H4 (cell line): ENCODE measurements at places on chromosomes 1 and 21.

DNA sequence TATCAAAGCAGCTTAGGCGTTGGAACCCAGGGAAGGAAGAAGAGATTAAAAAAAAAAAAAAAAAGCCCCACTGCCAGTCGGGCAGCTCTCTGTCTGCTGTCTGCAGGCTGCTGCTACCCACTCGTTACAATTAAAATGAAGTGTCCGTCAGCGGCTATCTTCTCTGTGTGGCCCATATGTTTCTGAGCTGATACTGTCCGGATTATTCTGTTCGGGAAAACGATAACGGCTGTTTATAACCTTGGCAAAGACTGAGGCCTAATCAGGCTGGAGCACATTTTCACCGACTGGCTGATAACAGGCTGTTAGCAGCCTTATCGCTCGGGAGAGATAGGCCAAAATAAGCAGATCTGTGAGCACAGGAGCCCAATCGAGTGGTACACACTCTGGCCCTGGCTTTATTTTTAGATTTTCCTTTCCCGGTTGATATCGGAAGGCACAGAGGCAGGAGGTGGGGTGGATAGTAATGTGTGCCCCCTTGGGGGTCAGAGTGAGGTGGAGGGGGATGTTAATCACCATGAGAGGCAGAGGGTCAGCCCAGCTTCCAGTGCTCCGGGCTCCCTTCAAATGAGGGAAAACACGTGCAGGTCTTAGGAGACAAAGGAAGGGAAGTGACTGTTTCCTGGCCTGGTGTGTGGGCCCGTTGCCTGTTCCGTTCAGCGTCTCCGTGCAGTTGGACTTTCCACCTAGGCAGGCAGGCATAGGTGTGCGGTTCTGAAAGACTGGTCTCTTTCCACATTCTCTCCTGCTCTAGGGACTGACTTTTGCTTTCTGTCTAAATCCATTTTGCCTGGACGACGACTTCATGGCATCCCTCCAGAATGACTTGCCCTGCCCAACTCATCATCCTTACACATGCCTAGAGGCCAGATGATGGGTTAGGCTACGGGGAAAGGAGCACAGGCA, 153.4 kb downstream of the PBX1 start:
- DNase-seq: no peak

- no peak for DNase-seq
Observed at GRCh38 chr21:42092771-42093170, 21.7 kb downstream of the UMODL1 start.

DNA sequence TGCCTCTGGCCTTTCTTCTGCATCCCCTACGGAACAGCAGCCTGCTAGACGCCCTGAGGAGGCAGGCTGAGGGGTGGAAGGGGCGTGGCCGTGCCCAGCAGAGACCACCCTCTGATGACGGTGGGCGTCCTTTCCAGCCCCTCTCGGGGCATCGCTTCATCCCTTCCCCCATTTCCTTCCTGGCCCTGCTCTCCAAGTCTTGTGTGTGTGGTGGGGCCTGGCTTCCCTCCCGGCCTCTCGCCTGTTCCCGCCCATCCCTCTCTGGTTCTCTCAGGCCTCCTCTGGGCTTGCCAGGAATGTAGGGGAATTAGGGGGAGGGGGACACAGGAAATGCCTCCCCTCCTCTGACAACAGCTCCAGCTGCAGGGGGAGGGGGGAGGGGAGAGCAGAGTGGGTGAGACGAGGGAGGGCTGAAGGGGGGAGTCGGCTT, 51.1 kb downstream of the SKI start:
- DNase-seq: no peak

- DNase-seq: no peak
Observed at GRCh38 chr1:42449256-42449655, 6.6 kb downstream of the ZMYND12 start.

DNA sequence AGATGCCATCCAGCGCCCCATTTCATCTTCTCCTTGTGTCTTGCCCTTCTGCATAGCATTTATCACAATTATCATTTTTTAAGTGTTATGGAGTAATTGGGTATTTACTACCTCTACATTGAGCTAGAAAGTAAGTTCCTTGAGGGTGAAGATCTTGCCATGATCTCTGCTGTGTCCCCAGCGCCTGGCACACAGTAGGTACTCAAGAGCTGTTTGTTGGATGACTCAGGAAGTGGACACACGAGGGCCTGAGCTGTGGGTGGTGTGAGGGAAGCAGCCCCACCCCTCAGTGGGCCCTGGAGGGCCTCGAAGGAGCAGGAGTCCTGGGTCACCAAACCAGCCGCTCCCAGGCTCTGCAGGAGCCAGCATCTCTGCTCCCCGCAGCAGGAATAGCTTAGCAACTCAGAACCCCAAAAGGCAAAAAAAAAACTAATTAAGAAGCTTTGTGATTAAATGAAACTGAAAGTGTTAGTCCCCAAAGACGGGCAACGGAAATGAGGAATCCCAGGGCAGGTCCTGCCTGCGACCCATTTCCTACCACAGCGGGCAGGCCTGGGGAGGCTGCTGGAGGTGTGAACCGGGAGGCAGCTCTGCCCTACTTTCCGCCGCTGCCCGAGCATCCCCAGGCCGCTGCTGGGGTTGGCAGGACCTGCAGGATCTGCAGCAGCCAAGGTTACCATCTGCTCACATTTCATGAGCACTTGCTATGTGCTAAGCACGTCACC, 87.7 kb downstream of the LACTBL1 start:
- no peak for DNase-seq

DNA sequence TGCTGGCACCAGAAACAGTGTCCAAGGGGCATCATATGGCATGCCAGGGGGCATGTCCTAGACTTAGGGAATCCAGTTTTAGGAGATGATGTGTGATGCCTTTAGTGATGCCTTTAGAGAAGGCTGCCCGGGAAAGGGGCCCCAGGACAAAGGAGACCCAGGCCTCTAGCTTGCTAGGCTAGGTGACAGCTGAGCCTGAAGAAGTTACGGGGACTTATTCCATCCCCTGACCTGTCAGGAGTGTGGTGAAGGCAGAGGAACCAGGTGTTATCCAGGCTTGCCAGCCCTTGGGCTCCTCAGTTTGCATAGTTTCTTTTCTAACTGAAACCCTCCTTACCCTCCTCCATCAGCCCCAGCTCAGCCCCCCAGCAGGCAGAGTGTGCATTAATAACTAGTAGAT, 269.7 kb upstream of the CSF3R start:
- no peak for DNase-seq

- DNase-seq: no peak
Observed at GRCh38 chr1:105556266-105556665, 1500.2 kb upstream of the PRMT6 start.

- no peak for DNase-seq
Observed at GRCh38 chr1:24930260-24931145, at the start of gene RUNX3. RUNX3 (minus strand) TSS chr1:24930276; CDS start chr1:24929868, 408 bp downstream.

DNA sequence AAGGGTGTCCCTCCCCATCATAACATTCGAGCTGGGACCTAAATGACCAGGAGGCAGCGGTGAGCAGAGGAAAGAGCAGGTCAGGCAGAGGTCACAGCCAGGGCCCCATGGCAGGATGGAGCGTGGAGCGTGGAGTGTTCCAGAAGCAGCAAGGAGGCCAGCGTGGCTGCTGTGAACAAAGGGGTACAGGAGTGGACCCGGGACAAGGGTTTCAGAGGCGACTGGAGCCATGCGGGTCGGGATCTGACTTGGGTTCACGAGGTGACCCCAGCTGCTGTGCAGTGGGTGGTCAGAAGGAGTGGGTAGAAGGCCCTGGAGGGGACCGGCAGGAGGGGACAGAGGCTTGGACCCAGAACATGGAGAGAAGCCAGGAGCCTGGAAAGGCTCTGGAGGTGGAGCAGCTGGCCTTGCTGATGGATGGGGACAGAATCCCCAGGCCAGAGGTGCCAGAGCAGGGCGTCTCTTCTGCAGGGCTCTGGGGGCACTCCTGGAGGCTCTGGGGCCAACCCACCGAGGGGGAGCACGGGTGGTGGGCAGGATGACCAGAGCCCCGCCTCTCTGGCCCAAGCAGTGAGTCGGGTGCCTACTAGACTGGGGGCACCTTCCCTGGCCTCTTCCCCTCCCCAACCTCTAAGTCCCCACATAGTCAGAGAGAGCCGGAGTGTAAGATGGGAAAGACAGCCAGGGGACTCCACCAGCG, 2.3 kb downstream of the CHD5 start:
- DNase-seq: no peak

DNA sequence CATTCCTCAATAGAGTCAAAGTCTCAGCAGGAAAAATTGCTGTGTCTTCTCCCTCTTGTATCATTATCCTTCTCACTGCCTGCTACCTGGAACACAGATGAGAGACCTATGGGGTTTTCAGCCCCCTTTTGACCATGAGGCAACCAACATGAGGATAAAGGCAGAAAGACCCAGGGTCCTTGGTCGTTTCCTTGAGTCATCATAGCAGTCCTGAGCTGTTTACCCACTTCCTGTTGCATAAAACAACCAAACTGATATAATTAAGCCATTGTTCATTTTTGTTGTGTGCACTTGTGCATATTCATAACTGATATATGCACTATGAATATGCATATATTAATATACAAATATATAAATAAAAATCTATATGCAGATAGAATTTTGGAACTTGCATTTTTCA, 188.3 kb upstream of the MAP1LC3C start:
- no peak for DNase-seq

GRCh38 chr1:79785561-79785960, 779.0 kb upstream of the ADGRL4 start:
- no peak for DNase-seq

- no peak for DNase-seq
Observed at GRCh38 chr1:207827488-207827830, 75.6 kb downstream of the CD46 start.

- DNase-seq: no peak
Observed at GRCh38 chr1:52673513-52673912, 24.6 kb downstream of the COA7 start.

- peak; percentile 63 for DNase-seq
Observed at GRCh38 chr1:3668585-3669300, 16.4 kb downstream of the TP73 start.

DNA sequence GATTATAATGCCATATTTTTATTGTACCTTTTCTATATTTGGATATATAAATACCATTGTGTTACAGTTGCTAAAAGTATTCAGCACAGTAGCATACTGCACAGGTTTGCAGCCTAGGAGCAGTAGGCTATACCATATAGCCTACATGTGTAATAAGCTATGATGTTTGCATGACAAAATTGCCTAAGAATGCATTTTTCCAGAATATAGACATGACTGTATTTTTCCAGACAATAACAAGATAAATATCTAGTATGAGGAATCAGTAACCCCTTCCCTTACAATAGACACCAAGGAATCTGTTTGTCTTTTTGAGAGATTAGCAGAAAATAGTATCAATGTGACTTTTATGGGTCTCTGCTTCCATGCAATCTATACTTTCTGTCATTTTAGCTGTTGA, 228.6 kb downstream of the GRIK1 start:
- no peak for DNase-seq

GRCh38 chr1:192797891-192798290, 10.9 kb upstream of the RGS2 start:
- DNase-seq: no peak

DNA sequence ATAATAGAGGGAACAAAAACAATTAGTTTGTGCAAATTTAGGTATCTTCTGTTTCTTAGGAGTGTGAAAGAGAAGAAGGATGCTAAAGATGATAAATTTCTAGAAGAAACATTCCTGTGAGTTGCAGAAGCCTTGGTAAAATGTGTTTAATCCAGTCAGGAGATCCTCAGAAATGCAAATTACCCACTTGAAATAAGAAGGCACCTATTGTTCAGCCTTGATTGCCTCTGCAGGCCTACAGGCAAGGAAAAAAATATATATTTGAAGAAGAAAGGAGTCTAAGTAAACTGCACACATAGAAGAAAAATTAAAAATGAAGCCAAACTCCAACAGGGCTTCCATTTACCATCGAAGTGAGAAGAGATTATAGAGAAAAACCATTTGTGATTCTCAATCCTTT, 51.0 kb upstream of the LHX8 start:
- no peak for DNase-seq

- DNase-seq: peak; percentile 21
Observed at GRCh38 chr1:198212675-198213074, 55.9 kb downstream of the NEK7 start.

GRCh38 chr21:23475281-23476219, 2131.7 kb downstream of the MRPL39 start:
- DNase-seq: peak; percentile 17

DNA sequence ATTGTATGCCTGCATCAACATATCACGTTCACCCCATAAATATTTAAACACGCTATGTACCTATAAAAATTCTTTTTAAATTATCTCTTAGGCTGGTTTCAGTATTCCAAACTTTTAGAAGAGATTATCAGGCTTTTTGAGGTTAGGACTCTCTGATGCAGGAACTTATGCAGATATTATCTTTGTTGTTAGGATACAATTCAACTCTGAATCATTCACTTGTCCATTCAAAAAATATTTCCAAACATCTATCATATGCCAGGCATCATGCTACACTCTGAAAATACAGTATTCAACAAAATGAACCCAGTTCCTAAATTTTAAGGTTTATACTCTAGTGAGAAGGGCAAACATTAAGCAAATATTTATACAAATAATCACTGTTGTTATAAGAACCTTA, 40.5 kb downstream of the ASH1L start:
- no peak for DNase-seq

DNA sequence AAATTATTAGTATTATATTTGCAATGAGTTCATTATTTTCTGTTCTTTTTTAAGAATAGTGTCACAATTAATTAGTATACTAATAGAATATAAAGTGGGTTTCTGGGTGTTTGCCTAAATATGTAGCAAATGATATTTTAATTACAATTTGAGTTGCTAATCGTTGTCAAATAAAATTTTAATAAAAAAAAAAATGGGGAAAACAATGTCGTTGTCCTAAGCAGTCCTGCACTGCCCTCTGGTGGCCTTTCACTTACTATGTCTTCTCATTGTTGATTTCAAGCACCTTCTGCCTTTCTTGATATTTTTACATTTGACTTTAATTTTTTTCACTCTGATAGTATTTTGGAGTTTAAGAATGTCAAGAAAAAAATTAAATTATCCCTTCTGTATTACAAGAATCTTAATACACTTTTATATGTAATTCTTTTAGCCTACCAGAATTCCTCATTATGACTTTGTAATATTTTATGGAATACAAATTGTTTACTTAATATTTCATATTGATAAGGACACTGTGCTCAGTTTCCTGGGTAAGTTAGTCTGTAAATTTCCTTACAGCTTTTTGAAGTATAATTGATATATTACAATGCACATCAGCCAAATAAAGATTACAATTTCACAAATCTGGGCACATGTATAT, 104.5 kb upstream of the FMN2 start:
- DNase-seq: peak; percentile 26

DNA sequence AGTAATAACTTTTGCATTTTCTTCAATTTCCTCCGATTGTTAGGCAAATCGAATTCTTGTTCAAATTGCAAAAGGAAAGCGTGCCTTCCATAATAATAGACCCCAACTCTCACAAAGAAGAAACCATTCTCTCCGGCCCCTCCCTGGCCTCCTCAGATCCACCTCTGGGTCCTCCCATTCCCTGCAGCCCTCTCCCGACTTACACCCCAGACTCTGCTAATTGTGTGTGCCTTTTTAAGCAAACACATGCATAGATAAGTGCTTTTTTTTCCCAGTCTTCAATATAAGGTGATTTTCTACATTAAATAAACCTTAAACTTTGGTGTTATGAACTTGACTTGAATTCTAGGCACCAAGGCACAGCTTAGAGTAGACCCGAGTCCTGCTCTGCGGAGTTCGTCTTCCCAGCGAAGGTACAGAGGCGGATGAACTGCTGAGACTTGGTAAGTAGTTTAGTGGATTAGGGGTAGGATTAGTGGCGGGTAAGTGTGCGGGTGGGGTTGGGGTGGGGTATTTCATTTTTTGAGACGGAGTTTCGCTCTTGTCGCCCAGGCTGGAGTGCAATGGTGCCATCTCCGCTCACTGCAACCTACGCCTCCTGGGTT, 1.5 kb downstream of the L1TD1 start:
- no peak for DNase-seq
